Activated CD8-positive, alpha-beta memory T cell treated with anti-CD3 and anti-CD28 coated beads for 4 hours (primary cell): ENCODE measurements at places on chromosomes 5 and 9.

- DNase-seq = no peak
These were observed 462.9 kb downstream of the CDK5RAP2 start for GRCh38 chr9:120117081-120117480.

DNA sequence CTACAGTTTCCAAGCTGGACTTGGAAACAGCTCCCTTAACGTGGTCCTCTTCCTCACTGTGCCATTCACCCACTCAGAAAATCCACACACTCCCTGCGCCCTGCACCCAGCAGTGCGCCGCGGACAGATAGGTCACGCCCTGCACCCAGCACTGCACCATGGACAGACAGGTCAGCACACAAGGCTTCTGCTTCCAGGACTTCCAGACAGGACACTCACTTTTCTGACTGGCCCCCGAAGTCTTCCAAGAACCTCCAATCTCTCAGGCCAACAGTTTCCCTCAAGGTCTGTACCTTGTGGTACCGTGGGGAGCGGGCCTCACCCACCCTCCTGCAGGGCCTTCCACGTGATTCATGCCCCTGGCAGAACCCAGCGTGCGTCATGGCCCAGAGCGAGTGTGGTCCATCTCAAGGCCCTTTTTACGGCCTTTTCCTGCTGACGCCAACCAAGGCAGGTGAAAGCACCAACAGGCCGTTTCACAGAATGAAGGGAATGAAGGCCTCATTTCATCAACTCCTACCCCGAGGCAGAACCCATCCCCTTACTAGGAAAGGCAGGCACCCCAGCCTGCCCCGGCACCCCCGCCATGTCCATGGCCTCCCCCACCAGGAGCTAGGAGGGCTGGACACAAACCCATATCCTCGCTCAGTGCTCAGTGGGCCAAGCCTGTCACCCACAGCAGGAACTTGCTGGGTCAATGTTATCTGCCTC, 17.3 kb downstream of the VAV2 start:
- no peak for DNase-seq

DNA sequence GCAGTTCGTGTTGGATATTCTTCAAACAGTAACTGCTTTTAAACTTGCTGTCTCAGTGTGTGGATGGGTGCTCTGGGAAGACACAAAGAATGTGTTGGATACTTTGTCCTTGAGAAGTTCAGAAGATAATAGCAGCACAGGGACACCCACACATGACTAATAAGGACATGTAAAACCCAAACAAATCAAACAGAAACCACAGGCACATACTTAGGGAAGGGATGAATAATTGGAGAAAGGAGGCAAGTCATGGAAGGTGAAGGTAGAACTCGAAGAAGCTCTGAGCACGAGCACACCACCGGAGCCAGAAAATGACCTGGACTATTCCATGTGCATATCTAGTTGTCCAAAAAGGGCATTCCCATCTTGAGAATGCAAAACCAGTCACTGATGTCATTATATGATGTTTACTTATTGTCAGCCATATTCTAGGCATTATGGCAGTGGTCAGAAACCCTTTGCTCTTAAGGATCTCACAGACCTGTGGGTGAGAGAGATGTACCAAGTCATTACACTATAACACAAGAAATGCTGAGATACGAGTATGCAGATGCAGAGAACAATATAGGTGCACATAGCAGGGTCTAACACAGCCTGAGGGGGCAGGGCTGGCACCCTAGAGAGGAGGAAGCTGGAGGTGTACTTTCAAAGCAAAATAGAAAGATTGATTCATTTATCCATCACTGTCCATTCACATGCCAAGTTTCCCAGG, 152.9 kb downstream of the PIK3R1 start:
- no peak for DNase-seq

DNA sequence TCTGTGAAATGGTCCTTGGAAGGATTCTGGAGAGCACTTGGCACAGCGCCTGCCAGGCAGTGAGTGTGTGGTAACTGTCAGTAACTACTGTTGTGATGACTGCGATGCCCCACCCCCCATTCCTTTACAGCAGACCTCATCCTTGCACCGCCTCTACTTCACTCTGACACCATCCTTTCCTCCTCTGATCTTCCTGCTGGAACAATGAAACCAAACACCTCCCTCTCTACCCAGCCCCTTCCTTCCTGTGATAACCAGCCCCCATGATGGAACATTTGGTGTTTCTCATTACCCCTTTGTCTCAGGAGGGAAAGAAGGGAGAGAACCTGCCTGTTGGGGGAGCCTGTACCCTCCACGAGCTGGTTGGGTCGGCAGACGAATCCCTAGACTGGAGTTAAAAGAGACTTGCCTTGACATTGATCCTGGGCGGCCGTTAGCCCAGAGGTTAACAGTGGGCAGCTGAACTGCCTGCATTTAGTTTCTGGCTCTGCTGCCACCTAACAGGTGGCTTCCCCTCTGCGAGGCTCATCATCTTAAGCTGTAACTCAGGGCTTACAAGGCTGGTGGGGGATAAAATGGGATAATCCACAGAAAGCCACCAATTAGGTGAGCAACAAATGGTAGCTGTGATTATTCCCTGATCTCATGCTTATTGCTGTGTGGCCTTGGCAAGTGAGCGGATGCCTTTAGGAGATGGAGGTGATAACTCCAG, 34.2 kb upstream of the GRPEL2 start:
- DNase-seq = no peak

DNA sequence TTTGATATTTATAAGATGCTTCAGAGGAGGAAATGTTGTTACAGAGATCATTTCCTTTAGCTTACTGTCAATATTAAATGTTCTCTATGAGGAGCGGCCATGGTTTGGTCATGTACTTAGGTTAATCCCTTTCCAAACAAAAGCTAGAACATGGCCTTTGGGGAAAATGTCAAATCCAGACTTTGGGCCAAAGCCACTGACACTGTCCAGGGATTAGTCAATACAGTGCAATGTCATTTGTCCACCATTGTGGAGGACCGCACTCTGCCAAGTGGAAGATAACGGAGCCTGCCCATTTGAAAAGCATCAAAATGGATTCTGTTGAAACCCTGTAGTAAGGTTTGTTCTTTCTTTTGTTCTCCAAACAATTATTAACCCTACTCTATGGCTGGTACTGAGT, 50.1 kb downstream of the FRMPD1 start:
- no peak for DNase-seq

DNA sequence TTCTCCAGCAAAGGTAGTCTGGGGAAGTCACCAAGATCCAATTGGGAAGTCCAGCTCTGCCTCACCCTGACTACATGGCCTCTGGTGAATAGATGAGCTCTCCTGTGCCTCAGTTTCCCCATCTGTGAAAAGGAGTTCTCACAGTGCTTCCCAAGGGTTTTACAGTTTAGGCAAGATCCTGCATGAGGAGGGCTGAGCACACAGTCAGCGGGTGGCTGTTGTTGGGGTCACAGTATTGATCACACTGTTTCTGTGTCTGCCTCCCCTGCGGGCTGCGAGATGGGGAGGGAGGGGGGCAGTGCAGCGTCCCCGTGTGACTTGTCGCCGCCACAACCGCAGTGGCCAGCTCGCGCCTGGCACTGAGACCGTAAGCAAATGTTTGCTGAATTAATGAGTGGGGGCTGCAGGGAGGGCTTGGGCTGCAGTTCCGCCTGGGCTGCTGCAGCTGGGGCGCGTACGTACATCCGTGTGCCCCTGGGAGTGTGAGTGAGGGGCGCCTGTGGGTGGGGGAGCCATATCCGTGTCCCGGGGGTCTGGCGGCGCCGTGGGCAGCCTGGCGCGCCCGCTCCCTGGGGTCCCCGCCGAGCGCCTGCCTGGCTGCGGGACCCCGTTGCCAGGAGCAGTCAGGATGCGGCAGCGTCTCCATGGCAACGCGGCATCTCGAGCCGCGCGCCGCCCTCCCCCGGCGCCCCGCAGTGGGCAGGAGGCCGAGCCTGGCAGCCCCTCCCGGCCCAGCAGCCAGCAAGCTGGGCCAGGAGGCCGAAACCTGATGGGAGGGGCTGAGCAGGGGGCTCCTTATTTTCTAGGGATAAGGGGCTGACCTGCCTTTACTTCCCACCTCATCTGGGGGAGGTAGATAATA, 31.4 kb upstream of the PSD2 start:
- no peak for DNase-seq

- no peak for DNase-seq
These were observed 10.6 kb upstream of the DPYSL3 start for GRCh38 chr5:147520450-147520849.

DNA sequence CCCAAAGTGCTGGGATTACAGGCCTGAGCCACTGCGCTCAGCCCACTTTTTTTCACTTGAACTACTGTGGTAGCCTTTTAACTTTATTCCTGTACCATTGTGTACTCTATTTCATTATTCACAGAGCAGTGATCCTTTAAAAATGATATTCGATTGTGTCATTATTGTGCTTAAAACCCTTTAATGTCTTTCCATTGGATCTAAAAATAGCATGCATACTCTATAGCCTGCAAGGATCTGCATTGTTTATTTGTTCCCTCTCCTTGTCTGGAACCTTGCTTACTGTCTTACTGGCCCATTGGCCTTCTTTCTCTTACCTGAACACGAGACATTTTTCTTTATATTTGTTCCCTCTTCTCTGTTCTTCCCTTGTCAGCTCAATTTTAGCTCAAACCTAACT, 15.7 kb downstream of the GPBP1 start:
- no peak for DNase-seq

DNA sequence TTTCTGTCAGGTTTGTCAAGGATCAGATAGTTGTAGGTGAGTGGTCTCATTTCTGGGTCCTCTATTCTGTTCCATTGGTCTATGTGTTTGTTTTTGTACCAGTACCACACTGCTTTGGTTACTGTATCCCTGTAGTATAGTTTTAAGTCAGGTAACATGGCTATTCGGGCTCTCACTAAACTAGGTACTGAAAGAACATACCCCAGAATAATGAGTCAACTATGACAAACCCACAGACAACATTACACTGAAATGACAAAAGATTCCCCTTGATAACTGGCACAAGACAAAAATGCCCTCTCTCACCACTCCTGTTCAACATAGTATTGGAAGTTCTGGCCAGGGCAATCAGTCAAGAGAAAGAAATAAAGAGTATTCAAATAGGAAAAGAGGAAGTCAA, 535.3 kb upstream of the CYLC2 start:
- no peak for DNase-seq

DNA sequence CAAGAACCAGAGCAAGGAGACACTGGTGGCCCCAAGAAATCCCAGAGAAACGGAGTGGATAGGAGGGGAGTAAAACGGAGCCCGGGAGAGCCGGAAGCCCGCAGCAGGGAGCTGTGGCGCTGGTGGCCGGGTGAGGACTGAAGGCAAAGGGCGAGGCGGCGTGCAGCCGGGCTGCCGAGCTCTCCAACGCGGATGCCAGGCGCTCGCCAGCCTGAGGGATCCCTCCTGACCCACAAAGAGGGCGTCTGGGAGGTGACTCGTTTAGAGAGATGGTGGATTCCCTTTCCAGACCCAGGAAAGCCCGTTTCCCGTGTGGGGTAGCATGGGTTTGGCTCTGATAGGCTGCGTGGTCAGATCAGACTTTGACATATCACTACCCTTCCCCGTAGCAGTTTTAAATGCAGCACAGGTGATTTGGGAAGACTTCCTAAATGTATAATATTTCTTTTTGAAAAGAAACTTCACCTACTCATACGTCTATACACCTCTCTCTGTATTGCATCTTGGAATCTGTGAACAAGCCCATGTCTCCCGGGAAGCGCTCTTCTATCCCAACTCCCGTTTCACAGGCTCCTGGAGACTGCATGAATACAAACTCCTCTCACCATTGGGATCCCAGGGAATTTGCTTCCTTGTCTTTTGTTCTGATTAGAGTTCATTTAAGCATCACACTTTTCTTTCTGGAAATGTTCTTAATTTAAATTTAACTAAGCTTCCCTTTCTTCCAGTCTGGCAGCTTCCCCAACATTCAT, 158.1 kb downstream of the C9orf152 start:
- DNase-seq = no peak

GRCh38 chr9:88041447-88041846, 67.1 kb upstream of the CDK20 start:
- DNase-seq = no peak

GRCh38 chr5:126360467-126360866, 62.7 kb upstream of the GRAMD2B start:
- no peak for DNase-seq

- DNase-seq = no peak
These were observed 8.7 kb upstream of the C5orf34 start for GRCh38 chr5:43523662-43524072.

- no peak for DNase-seq
These were observed 420.8 kb upstream of the GRAMD2B start for GRCh38 chr5:126002222-126002897.

DNA sequence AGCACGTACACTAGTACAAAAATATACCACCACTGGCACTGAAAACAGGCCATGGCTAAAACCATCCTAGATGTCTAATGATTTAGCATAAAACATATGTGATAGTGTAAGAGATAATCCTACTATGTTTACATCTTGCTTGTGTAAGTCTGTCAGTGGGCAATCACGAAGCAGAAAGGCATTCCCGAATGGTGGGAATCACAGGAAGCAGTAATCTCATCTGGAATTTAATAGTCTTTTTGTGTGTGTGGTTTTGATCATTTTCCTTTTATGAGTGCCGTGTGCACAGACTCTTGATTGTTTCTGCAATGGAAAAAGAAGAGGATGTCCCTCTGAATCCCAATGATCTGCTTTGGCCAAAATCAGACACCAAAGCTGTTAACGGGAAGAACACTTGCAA, 200.5 kb downstream of the EBF1 start:
- DNase-seq = no peak

- DNase-seq = no peak
These were observed 13.8 kb upstream of the CCL28 start for GRCh38 chr5:43425983-43426382.

- DNase-seq = no peak
These were observed 81.3 kb downstream of the OSTF1 start for GRCh38 chr9:75169623-75170022.

GRCh38 chr9:33719581-33720374, 75.6 kb upstream of the PRSS3 start:
- no peak for DNase-seq

GRCh38 chr5:83401775-83402174, 69.8 kb upstream of the VCAN start:
- DNase-seq = no peak

DNA sequence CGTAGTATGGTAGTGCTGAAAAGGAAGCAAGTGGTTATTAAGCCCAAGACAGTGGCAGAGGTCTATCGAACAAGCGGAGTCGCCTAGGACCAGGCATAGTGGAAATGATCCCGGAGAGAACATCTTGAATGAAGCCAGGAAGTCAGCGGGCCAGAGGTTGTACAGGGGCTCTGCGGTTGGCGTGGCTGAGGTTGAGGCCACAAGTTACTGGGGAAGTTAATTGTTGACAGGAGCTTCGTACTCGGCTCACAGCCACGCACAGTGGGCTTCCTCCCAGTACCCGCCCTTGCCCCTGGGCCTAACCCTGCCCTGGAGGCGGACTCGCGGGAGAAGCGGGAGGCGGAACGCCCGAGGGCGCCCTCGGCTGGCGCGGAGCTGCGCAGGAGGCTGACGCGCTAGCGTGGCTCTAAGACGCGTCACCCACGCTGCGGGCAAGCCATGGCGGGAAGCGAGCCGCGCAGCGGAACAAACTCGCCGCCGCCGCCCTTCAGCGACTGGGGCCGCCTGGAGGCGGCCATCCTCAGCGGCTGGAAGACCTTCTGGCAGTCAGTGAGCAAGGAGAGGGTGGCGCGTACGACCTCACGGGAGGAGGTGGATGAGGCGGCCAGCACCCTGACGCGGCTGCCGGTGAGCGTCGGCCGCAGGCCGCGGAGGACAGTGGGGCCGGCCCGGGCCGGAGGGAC, at the start of gene FBXO4:
TSS of gene FBXO4 (plus strand) at position 410 of the 683 bp plus-strand sequence. CDS start at position 439, 29 bp downstream.
- peak; percentile 77 for DNase-seq
